Breast epithelium (tissue), 4 donors: ENCODE measurements at places on chromosomes 5 and 9. TPM values are rescaled to one million over a fixed set of nuclear protein-coding genes. Genes with fewer than 3 reads are reported as not detected.

DNA sequence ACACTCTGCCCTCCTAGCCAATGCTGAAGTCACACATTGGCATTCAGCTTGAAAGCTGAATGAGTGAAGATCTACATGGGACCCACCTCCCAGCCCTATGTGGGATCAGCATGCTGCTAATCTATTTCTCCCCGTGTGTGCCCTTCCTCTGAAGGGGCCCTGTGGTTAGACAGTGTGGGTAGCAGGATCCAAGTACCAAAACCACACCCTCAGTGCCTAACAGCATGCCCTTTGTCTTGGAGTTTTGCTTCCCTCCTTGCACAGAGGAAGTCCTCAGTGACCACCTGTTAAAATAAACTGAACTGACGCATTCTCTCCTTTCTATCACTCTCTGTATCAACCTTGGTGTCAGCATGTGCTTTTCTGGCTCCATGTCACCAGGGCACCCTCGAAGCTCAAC lies 25.0 kb downstream of the SH3TC2 start:
- H3K4me1 ChIP-seq, result no peaks in the 10 kb centered on the region
- H3K27ac ChIP-seq, result no peak overlapping the region
- H3K27me3 ChIP-seq, result no peaks in the 10 kb centered on the region
- no peak for DNase-seq
- no peaks in the 10 kb centered on the region for H3K36me3 ChIP-seq

DNA sequence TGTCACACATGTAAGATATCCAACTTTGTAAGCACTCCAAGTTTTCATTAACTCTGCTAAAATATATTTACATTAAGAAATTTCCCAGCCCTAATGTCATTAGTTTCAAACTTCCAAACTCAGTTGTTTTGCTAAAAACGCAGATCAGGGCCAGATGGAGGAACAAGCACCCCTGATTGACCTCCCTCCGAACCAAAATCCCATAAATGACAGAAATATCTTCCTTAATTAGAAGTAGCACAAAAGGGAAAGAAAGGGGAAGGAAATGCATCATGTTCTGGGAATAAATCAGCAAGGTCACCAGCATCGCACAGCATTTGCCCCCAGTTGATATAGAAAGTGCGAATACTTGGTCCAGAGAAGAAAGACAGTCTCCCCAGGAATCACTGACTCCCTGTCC lies 61.4 kb upstream of the RUFY1 start:
- DNase-seq, result no peak
- H3K27me3 ChIP-seq, result no peaks in the 10 kb centered on the region
- no peaks in the 10 kb centered on the region for H3K4me1 ChIP-seq
- H3K36me3 ChIP-seq, result no peaks in the 10 kb centered on the region
- H3K4me3 ChIP-seq, result no peak overlapping the region

DNA sequence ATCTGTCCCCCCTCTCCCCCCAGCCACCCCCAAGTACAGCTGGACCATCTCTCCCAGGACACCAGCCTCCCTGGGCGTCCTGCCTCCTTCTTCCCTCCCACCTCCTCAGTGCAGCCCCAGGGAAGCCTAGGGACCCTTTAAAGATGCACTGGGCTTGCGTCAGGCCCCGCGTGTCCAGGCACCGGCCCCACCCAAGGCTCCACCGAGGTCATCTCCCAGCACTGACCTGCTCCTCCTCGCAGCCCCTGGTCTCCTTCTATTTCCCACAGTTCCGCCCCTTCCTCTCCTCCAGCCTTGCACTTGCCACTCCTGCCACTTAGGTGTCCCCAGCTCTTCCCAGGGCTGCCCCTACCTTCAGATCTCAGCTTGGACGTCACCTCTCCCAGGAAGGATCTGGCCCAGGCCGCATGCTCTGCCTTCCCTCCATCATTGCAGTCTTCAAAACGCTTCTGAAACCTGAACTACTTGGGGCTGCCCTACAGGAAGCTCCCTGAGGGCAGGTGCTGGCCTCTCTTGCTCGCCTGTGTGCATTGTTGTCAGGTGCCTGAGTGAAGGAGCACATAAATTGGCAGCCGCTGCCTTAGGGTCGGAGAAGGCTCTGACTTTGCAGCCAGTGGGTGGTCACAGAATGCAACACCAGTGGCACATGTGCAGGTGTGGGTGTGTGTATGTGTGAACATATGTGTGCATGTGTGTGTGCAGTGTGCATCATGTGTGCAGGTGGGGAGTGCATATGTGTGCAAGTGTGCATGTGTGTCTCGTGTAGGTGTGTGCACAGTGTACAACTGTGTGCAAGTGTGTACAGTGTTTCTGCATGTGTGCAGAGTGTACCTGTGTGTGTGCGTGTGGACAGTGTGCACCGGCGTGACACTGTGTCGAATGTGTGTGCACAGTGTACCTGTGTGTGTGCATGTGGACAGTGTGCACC lies 152.9 kb downstream of the C9orf50 start:
- H3K27ac ChIP-seq, result no peak overlapping the region
- H3K4me3 ChIP-seq, result no peak overlapping the region
- no peak for DNase-seq
- H3K4me1 ChIP-seq, result peaks cover 13% of the 10 kb centered on the region
- H3K27me3 ChIP-seq, result no peaks in the 10 kb centered on the region
- H3K36me3 ChIP-seq, result no peaks in the 10 kb centered on the region

- H3K4me1 ChIP-seq, result no peaks in the 10 kb centered on the region
- H3K27ac ChIP-seq, result no peak overlapping the region
- DNase-seq, result no peak
- peaks cover 3% of the 10 kb centered on the region for H3K36me3 ChIP-seq
- no peaks in the 10 kb centered on the region for H3K27me3 ChIP-seq
- no peak overlapping the region for H3K4me3 ChIP-seq
Measured at GRCh38 chr9:92853716-92854115, 24.1 kb downstream of the ZNF484 start.

DNA sequence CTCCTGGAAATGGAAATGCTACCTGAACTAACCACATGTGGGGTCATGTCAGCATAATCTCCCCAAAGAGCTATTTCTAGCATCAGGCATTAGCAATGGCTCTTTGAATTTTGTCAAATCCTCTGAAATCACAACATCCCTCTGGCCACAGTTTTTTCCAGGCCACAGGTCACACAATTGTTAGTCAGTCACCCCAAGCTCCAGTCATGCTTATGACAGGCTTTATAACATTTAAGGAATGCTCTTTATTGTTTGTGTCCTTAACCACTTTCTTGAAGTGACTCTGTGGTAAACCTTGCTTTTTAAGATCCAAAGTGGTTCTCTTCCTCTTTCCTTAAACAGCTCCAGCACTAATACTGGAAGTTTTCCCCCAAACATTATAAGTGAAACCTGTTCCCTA lies 169.2 kb upstream of the HMHB1 start:
- no peaks in the 10 kb centered on the region for H3K27me3 ChIP-seq
- no peak overlapping the region for H3K4me3 ChIP-seq
- no peaks in the 10 kb centered on the region for H3K36me3 ChIP-seq
- H3K27ac ChIP-seq, result no peak overlapping the region
- no peaks in the 10 kb centered on the region for H3K4me1 ChIP-seq

- no peaks in the 10 kb centered on the region for H3K4me1 ChIP-seq
- no peaks in the 10 kb centered on the region for H3K36me3 ChIP-seq
- no peaks in the 10 kb centered on the region for H3K27me3 ChIP-seq
Measured at GRCh38 chr9:99253772-99254431, 31.8 kb downstream of the SEC61B start.

DNA sequence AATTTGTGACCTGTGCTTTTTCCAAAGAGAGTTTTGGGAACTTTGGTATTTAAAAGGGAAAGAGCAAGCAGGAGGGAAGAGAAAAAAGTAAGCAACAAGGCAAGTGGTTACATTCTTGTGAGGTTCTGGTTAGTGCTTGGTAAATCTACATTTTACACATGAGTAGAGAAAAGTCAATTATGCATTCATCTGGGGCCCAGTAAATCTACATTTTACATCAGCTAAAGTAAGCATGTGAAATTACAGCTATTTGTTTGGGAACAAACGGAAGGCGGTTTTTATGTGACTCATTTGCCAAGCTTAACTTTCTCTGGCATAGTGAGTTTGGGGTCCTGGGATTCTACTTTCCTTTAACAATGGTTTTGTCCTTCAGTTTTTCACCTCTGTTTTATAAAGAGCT lies 102.2 kb downstream of the SNX18 start:
- no peak overlapping the region for H3K4me3 ChIP-seq
- no peak overlapping the region for H3K27ac ChIP-seq
- H3K36me3 ChIP-seq, result no peaks in the 10 kb centered on the region
- H3K27me3 ChIP-seq, result no peaks in the 10 kb centered on the region
- H3K4me1 ChIP-seq, result no peaks in the 10 kb centered on the region
- no peak for DNase-seq

DNA sequence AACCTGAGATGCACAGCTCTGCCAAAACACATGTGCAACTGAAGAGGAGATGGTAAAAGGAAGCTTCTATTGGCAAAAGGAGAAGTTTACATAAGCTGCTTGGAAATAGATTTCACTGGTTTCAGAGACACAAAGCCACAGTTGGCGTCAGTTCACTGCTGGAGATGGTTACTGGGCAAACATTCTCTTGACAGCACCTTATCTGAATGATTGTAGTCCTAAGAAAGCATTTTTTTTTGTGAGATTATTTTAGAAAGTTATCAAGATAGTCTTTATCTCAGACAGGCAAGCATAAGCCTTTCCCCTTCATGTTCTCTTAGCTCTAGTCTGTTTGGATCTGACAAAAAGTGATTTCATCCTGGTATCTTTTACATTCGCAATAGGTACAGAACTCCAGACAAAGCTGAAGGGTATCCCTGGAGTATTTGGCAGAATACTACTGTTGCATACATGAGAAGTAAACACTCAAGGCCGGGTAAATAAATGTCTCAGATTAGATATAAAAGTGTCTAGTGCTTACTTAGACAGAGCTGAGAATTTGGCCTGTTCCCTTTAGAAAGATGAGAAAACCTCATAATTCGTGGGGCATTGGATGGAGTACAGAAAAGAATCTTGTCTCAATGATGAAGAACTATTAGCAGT lies 1668.0 kb upstream of the NUDT12 start:
- H3K4me1 ChIP-seq, result no peaks in the 10 kb centered on the region
- H3K36me3 ChIP-seq, result no peaks in the 10 kb centered on the region
- no peak overlapping the region for H3K4me3 ChIP-seq
- no peak overlapping the region for H3K27ac ChIP-seq

DNA sequence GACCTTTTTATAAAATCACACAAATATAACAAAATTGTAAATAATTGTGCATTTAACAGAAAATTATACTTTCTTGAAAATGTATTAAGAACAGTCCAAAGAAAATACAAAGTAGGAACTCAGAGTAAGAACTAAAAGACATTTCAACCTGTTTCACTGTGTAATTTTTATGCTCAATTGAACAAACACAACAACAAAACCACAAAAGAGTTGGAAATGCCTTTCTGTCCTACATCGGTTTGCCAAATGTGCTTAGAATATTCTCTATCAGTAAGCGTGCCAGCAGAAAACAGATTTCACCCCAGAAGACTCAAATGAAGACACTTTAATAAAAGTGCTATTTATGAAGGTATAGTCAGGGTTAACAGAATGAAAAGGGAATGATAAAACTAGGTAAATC lies 592.1 kb downstream of the PRELID2 start:
- no peak overlapping the region for H3K27ac ChIP-seq
- H3K4me3 ChIP-seq, result no peak overlapping the region
- H3K27me3 ChIP-seq, result no peaks in the 10 kb centered on the region
- H3K36me3 ChIP-seq, result no peaks in the 10 kb centered on the region
- no peak for DNase-seq

DNA sequence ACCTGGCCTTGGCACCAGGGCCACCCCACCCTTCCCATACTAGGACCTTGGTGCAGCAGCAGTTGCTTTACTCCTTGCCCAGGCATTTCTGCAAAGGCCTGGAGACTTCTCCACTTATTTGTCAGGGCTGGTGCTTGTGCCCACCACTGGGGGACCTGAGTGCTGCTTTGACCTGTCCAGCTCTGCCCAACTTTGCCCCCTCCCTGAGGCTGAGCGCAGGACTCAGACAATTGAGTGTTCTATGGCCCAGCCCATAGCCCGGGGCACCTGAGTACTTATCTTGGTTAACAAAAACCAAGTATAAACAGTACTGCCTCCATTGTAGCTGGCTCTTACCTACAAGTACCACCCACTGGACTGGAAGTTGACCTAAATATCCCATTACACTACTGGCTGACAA lies 406.1 kb upstream of the CHD1 start:
- no peaks in the 10 kb centered on the region for H3K4me1 ChIP-seq
- H3K36me3 ChIP-seq, result no peaks in the 10 kb centered on the region
- no peak for DNase-seq
- H3K27ac ChIP-seq, result no peak overlapping the region
- no peak overlapping the region for H3K4me3 ChIP-seq
- no peaks in the 10 kb centered on the region for H3K27me3 ChIP-seq

GFI1B gene
- not detected for total RNA-seq

GARIN3 gene
- not detected for total RNA-seq
